ENCODE measurements at places on chromosomes 12 and 14. TPM values are rescaled to one million over a fixed set of nuclear protein-coding genes. Genes with fewer than 3 reads are reported as not detected.

The LRFN5 gene
- total RNA-seq = not detected

The NTS gene
- not detected for total RNA-seq

- no peak for DNase-seq
- no peak overlapping the region for H3K4me3 ChIP-seq
- no peaks in the 10 kb centered on the region for H3K36me3 ChIP-seq
Measured at GRCh38 chr14:26594756-26595545, 2.9 kb downstream of the NOVA1 start.

GRCh38 chr14:32134448-32135097, 57.5 kb downstream of the ARHGAP5 start:
- no peak overlapping the region for H3K27ac ChIP-seq
- peaks cover 3% of the 10 kb centered on the region for H3K36me3 ChIP-seq
- no peaks in the 10 kb centered on the region for H3K27me3 ChIP-seq
- no peak for DNase-seq
- no peak overlapping the region for H3K4me3 ChIP-seq

DNA sequence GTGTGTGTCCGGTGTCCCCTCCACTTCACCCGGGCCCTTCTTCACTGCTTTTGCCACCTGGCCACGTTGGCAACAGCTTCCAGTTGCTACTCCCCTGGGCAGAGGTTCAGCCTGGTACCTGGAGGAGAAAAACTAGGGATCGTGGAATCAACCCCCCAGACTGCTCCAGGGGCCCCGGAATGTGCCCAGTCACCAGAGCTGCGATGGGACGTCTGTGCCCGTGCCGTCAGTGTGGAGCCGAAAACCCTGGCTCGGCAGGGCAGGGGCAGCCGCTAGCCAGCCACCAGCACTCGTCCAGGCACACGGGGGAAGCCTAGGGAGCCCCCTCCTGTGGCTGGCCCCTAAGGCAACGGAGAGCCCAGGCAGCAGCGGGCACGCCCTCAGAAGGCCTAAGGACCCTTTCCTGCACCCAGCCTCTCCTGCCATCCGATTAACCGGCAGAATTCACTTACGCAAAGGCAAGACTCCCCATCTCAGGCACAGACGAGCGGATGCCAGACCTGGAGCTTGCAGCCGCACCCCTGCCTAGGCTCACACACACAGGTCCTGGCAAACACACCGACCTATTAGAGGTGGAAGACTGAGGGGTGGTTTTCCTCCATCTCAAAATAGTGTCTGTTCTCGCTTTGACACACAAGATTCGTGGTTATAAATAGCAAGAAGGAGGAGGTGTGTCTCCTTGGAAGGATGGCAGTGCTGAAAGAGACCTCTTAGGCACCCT, 62.6 kb downstream of the FBXL14 start:
- peak overlapping the region; percentile 95 for H3K4me3 ChIP-seq
- no peak for DNase-seq
- peaks cover 8% of the 10 kb centered on the region for H3K36me3 ChIP-seq
- H3K4me1 ChIP-seq = peaks cover 24% of the 10 kb centered on the region
- peaks cover 79% of the 10 kb centered on the region for H3K27me3 ChIP-seq
- H3K27ac ChIP-seq = peak overlapping the region; percentile 77

GRCh38 chr12:96236221-96236822, 42.1 kb downstream of the ELK3 start:
- H3K36me3 ChIP-seq = peaks cover 10% of the 10 kb centered on the region
- no peak overlapping the region for H3K27ac ChIP-seq

DNA sequence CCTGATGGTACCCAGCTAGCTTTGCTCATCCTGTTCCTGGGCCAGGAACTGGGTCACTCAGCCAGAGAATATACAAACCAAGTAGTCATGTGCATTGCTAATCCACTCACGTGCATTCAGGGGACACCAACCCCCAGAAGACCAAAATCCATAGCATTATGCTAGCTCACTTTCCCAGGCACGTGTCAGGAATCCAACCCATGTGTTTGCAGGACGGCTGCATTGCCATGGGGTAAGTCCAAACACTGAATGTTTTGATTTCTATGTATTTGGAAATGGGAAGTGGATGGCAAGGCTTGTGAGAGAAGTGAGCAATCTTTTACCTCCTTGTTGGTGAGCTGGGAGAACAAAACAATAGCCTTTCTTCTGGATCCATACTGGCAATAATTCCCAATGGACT, 87.1 kb upstream of the FOXN3 start:
- H3K27ac ChIP-seq = no peak overlapping the region
- DNase-seq = no peak
- no peak overlapping the region for H3K4me3 ChIP-seq
- H3K36me3 ChIP-seq = peaks cover 3% of the 10 kb centered on the region
- no peaks in the 10 kb centered on the region for H3K27me3 ChIP-seq
- peaks cover 27% of the 10 kb centered on the region for H3K4me1 ChIP-seq

DNA sequence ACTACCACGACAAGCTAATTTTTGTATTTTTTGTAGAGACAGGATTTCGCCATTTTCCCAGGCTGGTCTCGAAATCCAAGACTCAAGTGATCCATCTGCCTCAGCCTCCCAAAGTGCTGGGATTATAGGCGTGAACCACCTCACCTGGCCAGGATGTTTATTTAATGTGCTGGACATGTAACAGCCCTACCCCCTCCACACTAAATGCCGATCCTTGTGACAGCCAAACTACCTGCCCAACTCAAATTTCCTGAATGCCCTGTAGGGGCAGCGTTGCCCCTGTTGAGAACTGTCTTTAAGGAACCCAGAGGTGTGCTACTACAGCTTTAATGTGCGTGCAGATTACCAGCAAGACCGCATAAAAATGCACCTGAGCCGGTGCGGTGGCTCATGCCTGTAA, 48.1 kb downstream of the KCNK13 start:
- H3K4me1 ChIP-seq = no peaks in the 10 kb centered on the region
- H3K27me3 ChIP-seq = peaks cover 34% of the 10 kb centered on the region
- no peak overlapping the region for H3K4me3 ChIP-seq
- H3K27ac ChIP-seq = no peak overlapping the region

DNA sequence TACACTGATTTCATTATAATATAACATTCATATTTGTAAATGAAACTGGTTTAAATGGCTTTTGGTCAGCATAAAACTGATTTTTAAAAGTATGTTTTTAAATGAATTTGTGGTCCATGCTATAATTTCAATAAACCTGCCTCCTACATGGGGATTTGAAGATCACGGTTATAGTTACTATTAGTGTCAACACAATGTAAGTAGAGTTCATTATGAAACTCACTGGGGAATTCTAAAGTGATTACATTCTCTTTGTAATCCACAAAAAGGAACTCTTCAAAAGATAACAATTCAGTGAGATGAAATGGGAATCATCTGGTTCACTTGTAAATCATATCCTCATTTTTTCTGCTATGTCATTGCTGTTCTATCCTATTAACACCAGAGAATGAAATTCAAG, 204.5 kb upstream of the G2E3 start:
- H3K27me3 ChIP-seq = peaks cover 31% of the 10 kb centered on the region
- no peak for DNase-seq
- H3K4me3 ChIP-seq = no peak overlapping the region
- H3K4me1 ChIP-seq = peaks cover 8% of the 10 kb centered on the region

DNA sequence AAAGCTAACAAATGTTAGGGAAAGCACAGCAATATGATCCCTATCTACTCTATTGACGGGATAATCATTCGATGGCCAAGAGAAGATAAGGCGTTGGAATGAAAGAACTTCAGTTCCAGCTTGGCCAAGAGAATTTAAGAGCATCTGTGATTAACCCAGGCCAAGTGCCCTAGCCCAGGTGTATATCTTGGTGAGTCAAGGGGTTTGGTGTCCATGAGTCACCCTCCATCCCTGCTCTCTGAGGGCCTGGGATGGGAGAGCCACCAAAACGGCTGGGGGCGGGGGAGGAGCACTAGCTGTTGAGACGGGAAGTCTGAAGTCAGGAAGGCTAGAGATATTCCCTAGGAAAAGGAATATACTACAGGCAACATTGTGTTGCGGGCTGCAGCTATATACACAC, 13.0 kb downstream of the TBPL2 start:
- peaks cover 13% of the 10 kb centered on the region for H3K4me1 ChIP-seq
- no peak for DNase-seq
- H3K4me3 ChIP-seq = no peak overlapping the region
- H3K36me3 ChIP-seq = no peaks in the 10 kb centered on the region

- H3K27ac ChIP-seq = no peak overlapping the region
- DNase-seq = no peak
- H3K4me3 ChIP-seq = no peak overlapping the region
- H3K36me3 ChIP-seq = peaks cover 4% of the 10 kb centered on the region
- no peaks in the 10 kb centered on the region for H3K4me1 ChIP-seq
- H3K27me3 ChIP-seq = no peaks in the 10 kb centered on the region
Measured at GRCh38 chr12:1457901-1458300, 136.5 kb downstream of the FBXL14 start.
